Fibroblast of the aortic adventitia (primary cell): ENCODE measurements at places on chromosomes 1 and 21. TPM values are rescaled to one million over a fixed set of nuclear protein-coding genes. Genes with fewer than 3 reads are reported as not detected.

The DPYD gene
- 81.9 and 183 TPM in 2 replicates for total RNA-seq

The APCS gene
- not detected in 2 replicates for total RNA-seq

The NCF2 gene
- 0.63 and 0.74 TPM in 2 replicates for total RNA-seq

The ADAMTSL4 gene
- 11.9 and 13.0 TPM in 2 replicates for total RNA-seq

The ADAMTS4 gene
- total RNA-seq: 1.1 and 3.1 TPM in 2 replicates

The NUAK2 gene
- total RNA-seq: 0.74 and 2.9 TPM in 2 replicates
